ENCODE measurements at places on chromosomes 6 and 20.

GRCh38 chr6:129748212-129748900 is 38.4 kb upstream of the ARHGAP18 start:
- no peak for DNase-seq

DNA sequence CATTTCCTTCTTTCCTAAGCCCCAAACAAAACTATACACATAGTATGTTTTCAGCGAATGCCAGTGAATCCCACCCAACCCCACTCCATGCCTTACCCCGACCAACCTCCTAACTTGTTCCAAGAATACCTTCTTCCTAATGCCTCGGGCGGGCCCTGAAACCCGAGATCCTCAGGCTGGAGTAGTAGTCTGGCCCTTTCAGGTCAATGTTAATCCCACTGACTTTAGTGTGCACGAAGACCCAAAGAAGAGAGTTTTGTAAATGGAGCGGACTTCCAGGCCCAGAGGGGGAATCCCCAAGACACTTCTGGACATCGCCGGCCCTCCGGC is 394 bp downstream of the YIPF3 start:
- no peak for DNase-seq

DNA sequence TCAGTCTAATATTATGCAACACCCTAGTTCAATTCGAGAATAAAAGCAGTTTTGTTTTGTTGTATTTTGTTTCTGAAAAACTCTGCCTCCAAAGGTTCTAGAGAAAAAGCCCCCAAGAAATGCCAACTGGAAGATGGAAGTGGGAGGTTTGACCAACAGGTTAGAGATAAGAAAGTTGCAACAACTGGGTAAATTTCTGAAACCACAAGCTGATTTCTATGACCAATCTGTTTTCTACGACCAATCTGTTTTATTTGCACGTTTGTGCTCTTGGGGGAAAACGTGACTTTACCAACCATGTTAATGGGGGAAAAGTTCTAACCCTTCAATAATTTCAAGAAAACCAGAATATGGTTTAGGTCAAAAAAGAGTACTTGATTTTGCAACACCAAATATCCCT is 173.2 kb downstream of the PDE7B start:
- no peak for DNase-seq

DNA sequence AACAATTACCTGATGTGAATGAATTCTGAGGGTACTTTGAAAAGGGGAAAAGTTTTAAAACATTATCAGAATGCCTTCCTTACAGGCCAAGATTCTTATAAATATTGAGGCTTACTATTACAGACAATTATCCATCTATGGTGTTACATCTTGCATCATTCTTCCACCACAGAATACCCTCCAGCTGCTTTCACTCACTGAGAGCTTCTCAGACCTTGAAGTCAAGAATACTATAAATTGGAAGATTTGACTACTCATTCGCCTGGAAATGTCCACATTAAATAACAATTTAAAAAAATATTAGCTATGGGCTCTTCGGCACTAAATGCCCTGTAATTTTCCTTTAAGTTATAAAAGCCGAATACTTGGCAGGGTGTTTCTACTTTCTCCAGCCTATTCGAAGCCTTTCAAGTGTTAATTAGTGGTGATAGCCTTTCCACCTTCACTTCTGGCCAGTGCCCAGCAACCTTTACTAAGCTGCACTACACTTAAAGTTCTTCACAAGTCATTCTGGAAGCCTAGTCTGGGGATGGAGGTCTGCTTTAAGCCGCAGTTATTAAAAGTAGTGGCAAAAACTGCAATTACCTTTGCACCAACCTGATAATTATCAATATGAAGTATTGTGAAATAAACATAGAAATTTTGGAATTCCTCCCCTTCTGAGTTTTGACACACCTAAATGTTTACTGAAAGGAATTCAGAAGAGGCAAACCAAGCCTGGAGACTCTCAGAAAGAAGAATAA is 100.9 kb downstream of the BMP5 start:
- DNase-seq, result no peak

- peak; percentile 27 for DNase-seq
Observed at GRCh38 chr20:46132705-46133120, 14.6 kb downstream of the CD40 start.

- no peak for DNase-seq
Observed at GRCh38 chr6:126716826-126717509, 377.1 kb downstream of the CENPW start.

- DNase-seq, result no peak
Observed at GRCh38 chr6:105753620-105754211, 332.4 kb upstream of the PRDM1 start.

DNA sequence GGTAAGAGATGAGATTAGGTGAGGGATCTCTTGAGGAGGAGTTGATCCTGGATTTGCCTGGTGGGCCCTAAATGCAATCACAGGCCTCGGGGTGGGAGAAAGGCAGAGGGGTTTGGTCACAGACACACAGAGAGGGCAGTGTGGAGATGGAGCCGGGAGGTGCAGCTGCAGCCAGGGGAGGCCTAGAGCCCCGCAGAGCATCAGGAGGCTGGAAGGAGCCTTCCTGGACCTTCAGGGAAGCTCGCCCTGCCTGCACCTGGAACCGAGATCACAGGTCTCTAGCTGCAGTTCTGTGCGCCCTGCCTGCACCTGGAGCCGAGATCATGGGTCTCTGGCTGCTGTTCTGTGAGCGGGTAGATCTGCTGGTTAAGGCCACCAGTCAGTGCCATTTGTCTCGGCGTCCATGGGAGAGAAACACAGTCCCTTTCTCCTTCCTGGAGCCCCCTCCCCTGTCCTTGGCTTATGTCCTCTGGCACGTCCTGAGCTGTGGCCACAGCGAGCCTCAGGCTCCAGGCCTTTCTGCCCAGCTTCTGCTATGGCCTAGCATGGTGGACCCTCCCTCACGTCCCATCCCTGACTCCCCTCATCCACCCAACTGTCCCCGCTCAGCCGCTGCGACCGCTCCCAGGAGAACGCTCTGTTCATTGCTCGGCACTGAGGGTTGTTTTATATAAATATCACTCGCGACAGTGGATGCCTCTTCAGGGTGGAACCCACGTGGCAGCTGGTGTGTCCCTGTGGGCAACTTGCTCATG is 112.0 kb downstream of the DACT2 start:
- no peak for DNase-seq

- no peak for DNase-seq
Observed at GRCh38 chr6:132257561-132257960, 143.7 kb downstream of the MOXD1 start.

- DNase-seq, result peak; percentile 36
Observed at GRCh38 chr6:154164397-154164796, 125.4 kb downstream of the OPRM1 start.

DNA sequence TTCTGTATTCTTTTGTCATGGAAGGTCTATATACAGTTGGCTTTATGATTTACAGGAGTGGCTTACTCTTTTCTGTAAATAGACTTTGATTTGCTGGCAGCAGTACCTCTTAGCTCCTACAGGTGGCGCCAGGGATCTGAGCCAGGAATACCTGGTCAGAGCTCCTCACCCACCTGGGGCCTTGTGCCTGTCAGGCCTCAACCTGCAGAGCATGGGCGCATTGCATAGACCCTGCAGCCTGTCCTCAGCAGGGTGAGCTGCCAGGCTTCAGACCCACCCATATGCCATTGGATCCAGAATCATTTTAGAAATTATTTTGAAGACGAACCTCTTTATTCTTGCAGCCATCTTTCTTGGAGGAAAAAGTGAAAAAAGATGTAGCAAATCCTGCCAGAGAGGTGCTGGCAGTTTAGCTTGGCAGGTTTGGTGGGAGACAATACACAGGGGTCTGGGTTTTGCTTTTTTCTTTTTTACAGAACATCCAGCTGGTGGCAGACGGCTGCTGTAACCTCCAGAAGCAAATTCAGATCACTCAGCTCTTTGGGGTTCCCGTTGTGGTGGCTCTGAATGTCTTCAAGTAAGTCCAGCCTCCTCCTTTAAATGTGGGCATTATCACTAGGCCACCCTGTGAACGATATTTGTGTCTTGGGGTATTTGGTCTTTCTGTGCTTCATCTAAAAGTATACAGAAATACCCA is 149.1 kb downstream of the MTHFD1L start:
- peak; percentile 65 for DNase-seq

DNA sequence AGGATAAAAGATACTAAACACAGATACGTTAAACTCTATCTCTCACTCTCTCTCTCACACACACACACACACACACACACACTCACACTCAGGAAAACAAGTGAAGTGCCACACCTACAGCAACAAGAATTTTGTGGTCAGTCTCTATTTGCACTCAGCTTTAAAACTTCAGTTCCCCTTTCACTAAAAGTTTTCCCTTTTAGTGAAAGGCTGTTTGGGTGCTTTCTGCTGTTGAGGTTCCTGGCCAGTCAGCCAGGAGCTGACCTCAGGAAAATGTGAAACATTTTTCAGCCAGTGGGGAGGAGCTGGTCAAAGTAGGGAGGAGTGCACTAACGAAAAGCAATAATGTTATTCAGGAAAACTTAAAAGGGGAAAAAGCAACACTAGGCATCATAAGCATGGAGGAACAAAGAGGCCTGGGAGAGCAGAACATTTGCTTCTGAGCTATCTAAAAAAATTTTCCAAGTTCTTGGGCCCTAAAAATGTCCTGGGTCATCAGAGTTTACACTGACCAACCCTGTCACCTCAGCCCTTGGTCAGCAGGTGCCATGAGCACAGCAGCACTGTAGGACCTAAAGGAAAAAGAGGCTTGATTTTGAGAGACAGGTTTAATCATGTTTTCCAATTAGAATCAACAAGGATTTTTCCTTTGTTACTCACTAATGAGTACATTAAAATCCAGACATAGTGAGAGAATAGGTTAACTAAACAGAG is 30.7 kb upstream of the NT5E start:
- no peak for DNase-seq

- DNase-seq, result peak; percentile 69
Observed at GRCh38 chr6:108260126-108260808, 573 bp downstream of the SNX3 start.

- DNase-seq, result no peak
Observed at GRCh38 chr6:113047148-113047547, 700.0 kb downstream of the RFPL4B start.

GRCh38 chr6:127918506-127919427 is 17.9 kb upstream of the THEMIS start:
- DNase-seq, result no peak

DNA sequence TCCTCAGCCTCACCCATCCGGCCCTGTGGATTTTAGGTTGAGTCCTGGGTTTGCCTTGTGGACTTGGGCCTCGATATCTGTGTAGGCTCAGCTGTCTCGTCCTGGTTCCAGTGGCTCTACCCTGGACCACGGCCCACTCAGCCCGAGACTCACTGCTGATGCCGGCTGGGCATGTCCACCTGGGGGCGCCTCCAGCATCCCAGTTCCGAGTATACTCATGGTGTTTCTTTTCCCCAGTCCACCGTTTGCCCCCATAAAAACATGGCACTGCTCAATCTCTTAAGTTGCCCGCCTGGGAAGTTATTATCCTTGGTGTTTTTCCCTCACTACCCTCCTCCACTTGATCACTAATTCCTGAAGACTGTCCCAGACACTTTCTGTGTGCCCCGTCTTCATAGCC is 99.1 kb downstream of the ARID1B start:
- no peak for DNase-seq

DNA sequence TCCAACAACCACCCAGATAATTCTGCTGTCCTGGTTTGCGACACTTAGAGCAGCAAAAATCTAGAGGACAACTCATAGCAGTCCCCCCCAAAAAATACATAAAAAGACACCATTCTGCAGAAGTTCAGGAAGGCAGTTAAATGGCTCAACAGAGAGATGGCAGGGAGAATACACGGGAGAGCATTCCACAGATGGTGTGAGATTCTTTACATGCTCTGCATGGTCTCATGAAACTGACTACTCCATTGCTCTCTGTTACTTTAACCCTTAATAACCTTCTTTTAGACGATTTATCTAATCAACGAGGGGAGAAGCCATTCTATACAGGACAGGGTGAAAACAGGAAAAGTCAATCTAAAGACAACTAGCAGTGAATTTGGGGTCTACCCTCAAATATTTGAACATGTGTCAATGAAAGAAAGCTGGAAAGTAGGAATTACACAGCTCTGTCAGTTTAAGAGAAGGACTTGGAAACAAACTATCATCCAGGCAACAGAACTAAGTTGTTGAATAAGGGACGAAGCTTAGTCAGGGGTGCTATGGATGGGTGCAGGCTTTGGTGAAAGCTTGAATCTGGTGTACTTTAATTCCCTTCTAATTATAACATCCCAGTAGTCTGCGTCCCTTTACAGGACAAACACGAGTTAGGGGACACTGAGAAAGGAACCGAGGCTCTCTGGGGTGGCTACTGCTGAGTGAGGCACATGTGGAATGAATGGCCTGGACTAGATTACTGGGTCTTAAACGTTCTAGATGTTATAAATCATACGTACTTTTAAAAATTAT is 5.1 kb downstream of the PERP start:
- DNase-seq, result no peak

- no peak for DNase-seq
Observed at GRCh38 chr20:47102629-47103028, 208.0 kb downstream of the EYA2 start.

GRCh38 chr20:49785852-49786175 is 26.8 kb upstream of the SLC9A8 start:
- peak; percentile 77 for DNase-seq

DNA sequence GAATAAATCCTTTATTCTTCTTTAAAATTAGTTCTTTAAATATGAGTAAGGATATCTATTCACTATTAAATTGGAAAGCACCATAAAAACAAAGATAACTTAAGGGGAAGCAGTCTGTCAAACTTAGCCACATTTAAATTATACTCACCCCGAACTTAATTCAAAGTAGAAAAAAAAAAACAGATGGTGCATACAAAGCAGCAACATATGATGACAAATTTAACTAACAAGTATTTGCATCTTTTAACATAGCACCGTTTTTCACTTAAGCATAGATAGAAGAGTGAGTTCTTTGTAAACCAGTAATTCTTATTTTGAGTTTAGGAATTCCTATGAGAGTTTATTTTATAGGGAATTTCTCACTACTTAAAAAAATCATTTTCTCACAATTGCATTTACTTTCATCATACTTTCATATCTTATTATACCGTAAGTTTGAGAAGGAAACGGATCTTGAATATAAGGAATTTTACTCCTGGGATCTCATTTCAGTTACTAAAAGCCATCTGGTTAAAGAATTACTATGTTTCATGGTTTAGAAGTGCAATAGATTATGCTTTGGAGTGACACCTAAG is 828.2 kb upstream of the MAP3K7 start:
- no peak for DNase-seq

GRCh38 chr6:155887421-155887820 is 431.8 kb upstream of the NOX3 start:
- no peak for DNase-seq

- no peak for DNase-seq
Observed at GRCh38 chr20:39468703-39469102, 506.6 kb downstream of the DHX35 start.

DNA sequence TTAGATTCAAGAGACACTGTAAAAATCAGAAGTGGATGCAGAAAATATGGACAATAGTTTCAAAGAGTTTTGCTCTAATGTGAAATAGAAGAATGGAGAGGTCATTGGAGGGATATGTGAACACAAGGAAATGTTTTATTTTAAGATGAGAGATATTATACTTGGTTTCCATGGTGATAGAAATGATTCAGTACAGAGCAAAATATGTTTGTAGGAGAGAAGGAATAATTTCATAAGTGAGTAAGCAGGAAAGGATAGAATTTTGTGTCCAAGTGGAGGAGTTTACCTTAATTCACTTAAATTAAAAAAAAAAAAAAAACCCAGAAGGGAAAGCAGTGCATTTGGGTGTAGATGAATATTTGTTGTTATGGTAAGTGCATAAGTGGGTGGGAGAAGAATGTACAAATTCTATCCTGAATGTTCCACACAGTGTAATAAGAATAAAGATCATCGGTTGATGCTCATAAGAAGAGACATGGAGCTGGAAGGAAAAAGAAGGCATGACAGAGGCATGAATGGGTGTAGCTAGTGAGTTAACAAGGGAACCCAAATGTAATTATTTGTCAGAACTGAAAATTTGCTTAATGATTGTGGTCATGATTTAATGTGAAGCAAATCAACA is 688.9 kb upstream of the GJE1 start:
- DNase-seq, result no peak
